ENCODE measurements at places on chromosomes 2 and 18.
A peak's percentile ranks its signal among the peaks of the same experiment; 100 is the strongest.

GRCh38 chr2:142796588-142796987 is 80.9 kb upstream of the KYNU start:
- no peak for DNase-seq

GRCh38 chr2:234879671-234880455 is 72.0 kb upstream of the SH3BP4 start:
- DNase-seq, result no peak

DNA sequence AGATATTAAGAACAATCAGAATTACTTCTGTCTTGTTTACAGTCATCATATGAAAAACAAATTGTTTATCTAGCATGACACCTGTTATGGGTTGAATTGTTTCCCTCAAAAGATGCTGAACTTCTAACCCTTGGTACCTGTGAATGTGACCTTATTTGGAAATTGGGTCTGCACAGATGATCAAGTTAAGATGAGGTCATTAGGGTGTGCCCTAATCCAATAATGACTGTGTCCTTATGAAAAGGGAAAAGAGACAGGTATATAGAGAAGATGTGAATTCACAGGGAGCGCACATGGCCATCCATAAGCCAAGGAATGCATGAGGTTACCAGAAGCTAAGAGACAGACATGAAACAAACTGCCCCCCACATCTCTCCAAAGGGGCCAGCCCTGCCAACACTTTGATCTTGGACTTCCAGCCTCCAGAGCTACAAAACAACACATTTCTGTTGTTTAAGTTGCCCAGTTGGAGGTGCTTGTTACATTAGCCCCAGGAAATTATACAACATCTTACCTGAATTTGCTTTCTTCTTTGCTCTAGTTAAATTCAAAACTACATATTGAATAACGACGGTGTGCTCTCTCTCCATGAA is 2.3 kb upstream of the HPCAL1 start:
- no peak for DNase-seq

- no peak for DNase-seq
Measured at GRCh38 chr2:55418512-55419232, 984 bp downstream of the CCDC88A start.

DNA sequence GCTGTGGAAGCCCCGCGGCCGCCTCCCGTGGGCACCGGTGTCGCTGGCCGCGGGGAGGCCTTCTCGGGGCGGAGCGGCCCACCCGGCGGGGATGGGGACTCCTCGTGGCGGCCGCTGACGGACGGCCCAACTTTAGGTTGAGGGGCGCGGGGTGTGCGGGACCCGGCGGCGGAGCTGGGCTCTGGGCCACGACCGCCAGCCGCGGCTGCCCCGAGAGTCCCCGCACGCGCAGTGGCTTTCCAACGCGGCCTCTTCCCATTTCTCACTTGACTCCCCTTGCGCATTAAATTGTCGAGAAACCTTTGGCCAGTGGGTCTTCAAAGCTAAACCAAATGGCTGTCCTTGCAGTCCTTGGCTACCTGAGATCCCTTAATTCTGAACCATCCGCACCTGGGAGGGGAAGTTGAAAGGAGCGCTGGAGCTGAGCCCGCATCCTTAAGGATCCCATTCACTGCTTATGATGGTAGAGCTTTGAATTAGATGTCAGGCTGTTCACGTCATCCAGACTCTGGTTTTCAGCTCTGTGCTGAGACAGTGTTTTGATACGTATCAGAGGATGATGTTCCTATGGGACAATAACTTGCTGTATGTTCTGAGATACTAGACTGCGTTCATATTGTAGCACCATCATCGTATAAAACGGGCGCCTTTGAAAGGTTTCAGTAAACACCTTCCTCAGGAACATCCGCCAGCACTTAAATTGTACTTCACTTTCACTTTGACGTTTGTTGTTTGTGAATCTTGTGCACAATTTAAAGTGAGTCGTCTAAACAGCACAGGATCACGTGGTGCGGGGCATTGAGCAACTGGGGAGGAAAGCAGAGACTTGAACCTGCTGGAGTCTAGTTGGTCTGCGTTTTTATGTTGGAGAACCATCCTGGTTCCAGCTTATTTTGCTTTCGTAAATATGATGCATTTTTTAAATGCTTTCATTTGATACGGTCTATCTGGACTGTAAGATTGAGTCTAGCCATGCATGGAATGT is 874 bp downstream of the CLIP4 start:
- peak; percentile 67 for DNase-seq

- no peak for DNase-seq
Measured at GRCh38 chr2:175350105-175350504, 168.6 kb upstream of the ATP5MC3 start.

- DNase-seq, result no peak
Measured at GRCh38 chr2:40384714-40385113, 67.2 kb downstream of the SLC8A1 start.

GRCh38 chr18:36813824-36814223 is 15.0 kb downstream of the TPGS2 start:
- no peak for DNase-seq

DNA sequence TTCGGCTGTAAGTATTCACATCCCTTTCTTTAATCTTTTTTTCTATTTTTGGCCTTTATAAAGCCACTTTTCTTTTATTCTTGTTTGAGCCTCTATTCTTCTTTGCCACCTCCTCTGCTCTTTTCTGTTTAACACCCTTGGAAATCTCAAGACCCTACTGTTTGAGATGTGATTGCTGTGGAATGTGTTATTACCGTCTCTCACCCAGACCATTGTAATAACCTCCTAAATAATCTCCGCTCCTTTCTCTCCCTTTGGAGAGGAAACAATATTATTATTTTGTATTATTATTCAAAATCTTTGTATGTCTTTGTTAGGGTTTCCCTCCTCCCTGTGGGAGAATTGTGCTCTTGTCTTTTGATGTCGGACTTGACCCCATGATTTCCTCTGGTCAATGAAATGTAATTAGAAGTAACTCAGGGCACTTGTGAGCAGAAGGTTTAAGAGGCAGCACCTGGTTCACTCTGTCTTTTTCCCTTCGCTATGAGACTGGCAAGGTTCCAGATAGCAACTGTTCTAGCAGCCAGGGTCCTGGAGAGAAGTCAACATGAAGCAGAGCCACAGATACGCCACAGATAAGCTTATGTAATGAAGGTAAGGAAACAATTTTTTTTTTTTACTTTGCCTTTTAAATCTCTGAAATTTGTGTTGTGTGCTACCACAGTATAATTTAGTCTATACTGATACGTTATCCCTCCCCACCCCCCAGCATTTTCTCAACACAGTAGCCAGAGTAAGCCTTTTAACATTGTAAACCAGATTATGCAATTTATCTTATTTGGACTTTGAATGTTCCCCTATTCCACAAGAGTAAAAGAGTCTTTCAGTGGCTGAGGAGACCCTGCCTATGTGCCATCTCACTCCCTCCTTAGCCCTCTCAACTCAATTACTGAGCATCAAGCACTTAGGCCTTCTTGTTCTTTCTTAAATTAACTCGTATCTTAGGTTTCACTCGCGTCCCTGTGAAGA is 601.2 kb upstream of the ZNF804A start:
- no peak for DNase-seq

DNA sequence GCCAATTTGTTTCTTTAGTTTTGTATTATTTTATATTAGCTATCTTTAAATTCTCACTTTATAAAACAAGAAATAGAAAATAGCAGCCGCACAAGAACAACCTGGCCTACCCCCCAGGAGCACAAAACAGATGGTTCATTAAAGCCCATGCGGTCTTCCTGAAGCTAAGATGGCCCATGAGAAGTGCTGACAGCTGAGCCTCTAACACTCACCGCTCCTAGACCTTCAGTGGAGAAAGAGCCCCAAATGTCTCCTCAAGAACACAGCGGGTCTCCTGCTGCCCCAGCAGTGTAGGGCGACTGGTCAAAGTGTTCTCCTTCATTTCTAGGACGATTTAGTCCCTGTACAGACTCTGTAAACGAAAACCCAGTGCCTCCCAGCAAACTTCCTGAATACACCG is 45.1 kb downstream of the LPIN2 start:
- no peak for DNase-seq

DNA sequence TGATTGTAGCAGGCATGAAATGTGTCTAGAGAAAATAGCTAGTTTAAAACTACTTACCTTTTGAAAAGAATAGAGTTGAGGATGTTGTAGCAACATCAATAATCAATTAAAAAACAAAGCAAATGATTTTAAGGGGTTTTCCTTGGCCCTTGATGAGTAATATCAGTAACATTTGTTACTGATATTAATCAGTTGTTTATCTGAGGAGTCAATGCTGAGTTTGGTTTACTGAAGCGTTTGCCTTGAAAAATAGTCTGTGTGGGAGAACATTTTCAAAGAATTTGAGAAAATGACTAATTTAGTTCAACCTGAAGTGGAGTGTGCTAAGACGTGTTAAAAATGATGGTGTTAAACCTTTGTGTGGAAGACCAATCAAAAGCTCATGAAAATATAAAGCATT is 9.3 kb downstream of the PTH2R start:
- DNase-seq, result no peak

- no peak for DNase-seq
Measured at GRCh38 chr2:42321452-42322064, 39.5 kb downstream of the COX7A2L start.

DNA sequence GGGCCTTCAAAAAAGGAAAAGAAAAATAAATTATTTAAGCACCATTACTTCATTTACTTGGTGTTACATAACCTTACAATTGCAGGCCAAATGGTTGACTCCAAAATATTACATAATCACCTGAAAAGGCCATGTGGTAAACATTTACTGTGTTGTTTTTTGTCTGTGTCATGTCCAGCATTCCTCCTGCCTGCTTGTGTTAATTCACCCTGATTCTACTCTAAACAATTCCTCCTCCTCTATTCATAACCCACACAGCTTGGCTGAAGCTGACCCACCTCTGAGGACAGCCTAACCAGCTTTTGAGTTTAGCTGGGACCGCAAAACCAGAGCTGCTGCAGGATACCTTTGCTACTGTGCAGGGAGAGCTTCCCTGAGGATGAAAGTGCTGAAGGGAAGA is 35.4 kb downstream of the TMX3 start:
- DNase-seq, result no peak

GRCh38 chr2:147934881-147935620 is 85.5 kb downstream of the ORC4 start:
- no peak for DNase-seq

DNA sequence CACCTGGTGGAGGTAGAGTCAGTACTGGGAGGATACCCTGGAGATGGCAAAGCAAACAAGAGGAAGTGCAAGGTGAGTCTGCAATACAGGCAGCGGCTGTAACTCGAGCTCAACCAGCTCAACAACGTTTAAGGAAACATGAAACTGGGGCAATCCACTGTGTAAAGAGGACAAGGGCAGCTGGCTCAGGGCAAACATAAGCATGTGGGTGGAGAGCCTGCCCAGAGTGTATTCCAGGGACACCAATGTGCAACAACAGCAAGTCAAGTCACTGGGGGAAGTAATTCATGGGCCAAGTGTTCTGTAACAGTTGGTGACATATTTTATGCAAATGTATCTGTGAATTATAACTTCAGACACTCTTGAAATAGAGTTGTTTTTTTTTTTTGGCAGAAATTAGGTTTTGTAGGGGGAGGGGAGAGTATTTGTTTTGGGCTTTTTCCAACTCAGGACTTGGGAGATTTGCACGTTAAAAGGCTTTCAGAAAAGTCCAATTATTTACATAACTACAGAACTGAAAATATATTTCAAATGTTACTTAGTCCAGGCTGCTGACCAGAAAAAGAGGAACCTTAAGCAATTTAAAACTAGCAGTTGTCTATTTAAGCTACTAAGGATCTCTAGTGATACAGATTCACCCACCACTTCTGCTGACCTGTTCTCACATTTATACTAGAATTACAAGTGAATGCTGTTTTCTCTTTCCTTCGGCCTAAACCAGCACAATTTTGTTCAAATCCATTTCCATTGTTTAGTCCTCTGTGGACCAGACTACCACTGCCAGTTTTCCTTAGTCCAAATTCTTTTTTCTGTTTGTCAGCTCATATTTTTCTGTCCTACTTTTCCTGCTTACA is 18.6 kb downstream of the NRXN1 start:
- DNase-seq, result peak; percentile 98

GRCh38 chr2:37893327-37893726 is 31.8 kb upstream of the RMDN2 start:
- no peak for DNase-seq

DNA sequence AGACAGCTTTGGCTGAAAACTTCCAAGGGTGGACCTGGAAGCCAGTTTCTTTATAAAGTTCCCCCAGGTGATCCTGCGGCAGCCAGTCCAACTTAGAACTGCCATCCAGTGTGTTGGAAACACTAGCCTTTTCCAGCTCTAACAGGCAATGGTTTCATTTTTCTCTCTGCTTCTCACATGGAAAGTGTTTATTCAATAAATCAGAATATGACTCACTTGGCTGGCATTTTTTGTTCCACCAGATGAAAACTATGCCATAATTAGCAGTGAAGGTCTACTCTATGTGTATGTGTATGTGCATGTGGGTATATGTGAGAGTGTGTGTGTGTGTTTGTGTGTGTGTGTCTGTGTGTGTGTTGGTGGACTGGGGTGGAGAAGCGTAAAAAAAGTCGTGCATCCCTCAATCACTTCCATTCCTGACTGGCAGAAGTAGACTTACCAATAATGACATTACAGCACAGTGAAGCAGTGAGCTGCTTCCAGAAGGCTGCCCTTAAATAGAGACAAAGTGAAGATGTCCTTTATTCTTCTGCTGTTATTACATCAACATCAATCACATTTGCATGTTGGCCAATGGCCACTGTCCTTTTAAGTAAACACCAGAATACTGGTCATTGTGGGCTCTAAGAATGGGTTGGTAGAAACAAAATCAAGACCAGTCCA is 90.9 kb upstream of the SETBP1 start:
- DNase-seq, result no peak

GRCh38 chr2:111896576-111896975 is 1.8 kb upstream of the MERTK start:
- peak; percentile 44 for DNase-seq

GRCh38 chr2:45891719-45892424 is 240.4 kb downstream of the PRKCE start:
- peak; percentile 86 for DNase-seq

Data from DMS79 (cell line).